ENCODE measurements at places on chromosomes 2 and 18.

GRCh38 chr2:78586316-78586715 lies 439.2 kb upstream of the REG3G start:
- no peak for DNase-seq

DNA sequence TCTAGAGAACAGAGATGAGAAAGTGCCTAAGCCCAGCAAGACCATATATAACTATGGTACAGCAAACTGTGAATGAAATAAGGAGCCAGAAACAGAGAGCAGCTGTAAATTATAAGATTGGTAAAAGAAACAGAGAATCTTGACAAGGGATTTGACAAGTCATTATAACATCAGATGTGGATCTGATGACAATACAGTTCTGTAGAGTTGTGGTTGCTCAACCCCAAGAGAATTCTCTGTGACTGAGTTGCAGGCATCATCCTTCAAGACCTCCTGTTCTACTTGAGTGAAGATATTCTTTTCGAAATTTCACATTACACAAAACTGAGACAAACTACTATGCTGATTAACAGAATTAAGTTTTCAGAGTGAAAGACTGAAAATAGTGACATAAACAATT lies 343.1 kb upstream of the SLC39A10 start:
- no peak for DNase-seq

DNA sequence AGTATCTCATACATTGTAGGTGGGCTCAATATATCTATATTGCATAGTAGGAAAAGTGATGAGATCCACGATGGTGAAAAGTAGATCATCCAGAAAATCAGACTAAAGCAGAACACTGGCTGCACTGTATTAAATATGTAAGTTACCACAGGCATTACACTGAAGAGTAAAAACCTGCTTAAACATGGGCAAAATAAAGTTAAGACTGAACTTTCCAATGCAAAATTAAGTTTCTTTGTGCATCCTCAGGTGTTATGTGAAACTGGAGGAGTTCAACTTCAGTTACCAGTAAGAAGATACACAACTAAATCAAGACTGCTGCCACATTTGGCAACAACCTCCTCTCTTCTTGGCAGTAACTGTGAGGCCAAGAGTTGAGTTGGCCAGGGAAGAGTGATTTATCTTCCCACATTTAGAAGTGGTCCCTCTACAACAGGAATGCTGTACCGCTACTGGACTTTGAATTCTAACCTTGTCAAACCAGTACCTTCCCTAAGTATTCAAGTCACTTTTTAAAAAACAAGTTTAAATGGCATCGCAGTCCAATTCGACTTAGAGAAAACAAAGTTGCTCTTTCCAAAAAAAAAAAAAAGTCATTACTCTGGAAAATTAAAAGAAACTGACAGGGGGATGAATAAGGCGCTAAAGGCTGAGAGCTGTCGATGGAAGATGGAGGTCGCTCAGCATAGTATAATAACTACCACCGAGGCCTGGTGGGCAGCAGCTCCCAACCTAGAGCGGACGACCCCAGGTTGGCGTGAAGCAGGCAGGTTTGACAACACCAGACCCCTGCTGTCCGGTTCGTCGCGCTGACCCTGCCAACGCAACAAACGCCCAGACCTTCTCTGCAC lies 1.1 kb downstream of the MAP4K3 start:
- DNase-seq = no peak

GRCh38 chr2:99670768-99671734 lies 181.2 kb upstream of the REV1 start:
- no peak for DNase-seq

DNA sequence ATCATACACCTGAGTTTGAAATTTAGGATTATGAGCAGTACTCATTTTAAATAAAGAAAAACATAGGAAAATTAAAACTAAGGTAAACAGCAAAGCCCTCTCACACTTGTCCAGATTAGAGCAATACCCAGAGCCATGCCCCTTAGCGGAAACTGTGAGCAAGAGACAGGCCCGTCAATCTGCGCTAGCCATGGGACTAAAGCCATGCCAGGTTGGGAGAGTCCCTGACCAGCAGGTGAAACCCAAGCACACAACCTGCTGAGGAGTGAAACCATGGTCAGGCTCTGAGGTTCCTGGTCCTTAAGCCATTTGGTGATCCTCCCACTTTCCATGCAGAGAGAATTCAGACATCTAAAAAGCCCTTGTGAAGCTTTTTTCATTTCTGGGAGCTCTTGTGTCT lies 494.3 kb downstream of the STK39 start:
- DNase-seq = no peak

Data from occipital lobe (tissue), 3 donors.